ENCODE measurements at places on chromosomes 6 and 20.

DNA sequence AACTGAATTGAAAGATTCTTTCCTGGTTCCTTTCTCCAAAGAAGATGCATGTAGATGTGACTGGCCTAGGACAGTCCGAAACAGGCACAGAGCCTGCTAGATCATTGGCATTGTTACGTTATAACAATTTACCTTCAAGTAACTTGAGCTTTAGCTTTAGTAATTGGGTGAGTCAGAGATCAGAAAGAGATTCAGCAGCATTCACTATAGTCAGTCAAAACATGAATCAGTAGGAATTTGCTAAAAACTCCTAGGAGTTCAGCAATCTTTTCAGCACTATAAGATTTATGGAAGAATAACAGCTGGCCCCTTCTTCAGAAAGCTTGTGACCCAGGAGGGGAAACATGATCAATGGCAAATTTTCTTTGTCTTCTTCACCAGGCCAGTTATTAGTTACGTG, 281.7 kb upstream of the PRDM1 start:
- ATAC-seq = peak; percentile 70

DNA sequence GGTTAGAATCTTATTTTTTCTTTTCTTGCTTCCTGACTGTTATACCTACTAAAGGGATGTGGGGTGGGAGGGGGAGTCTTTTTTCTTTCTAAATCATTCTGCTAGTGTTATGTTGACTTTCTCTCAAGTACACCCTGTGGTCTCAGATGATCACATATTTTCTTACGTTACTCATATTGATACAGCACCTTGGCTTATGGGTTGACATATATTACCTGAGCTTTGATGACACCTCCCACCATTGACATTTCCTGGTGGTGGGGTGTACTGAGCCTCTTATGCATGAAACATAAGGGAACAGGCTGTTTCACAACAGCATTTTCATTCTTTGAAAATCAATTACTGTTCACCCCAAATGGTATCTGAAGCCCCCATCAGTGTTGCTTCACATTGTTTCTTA, 169.8 kb downstream of the MMS22L start:
- no peak for ATAC-seq

- peak; percentile 43 for ATAC-seq
These were observed 28.6 kb downstream of the ORC3 start for GRCh38 chr6:87618531-87618930.

DNA sequence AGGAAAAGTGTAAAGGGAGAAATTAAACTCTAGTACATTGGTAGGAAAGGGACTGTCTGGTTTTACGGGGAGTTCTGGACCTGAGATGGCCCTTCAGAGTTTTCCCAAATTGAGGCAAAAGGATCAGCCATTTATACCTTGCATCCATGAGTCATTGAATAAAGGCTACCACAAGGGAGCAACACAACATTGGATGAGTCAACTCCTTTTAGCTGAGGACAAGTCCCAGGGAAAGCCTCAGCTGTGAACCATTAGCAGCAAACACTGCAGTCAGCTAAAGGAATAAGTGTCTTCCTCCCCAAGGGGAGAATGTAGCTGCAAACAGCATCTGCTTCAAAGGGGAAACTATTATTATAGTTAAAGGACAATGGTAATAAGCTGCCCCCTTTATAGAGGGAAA, 468.7 kb upstream of the ID4 start:
- ATAC-seq = peak; percentile 76

DNA sequence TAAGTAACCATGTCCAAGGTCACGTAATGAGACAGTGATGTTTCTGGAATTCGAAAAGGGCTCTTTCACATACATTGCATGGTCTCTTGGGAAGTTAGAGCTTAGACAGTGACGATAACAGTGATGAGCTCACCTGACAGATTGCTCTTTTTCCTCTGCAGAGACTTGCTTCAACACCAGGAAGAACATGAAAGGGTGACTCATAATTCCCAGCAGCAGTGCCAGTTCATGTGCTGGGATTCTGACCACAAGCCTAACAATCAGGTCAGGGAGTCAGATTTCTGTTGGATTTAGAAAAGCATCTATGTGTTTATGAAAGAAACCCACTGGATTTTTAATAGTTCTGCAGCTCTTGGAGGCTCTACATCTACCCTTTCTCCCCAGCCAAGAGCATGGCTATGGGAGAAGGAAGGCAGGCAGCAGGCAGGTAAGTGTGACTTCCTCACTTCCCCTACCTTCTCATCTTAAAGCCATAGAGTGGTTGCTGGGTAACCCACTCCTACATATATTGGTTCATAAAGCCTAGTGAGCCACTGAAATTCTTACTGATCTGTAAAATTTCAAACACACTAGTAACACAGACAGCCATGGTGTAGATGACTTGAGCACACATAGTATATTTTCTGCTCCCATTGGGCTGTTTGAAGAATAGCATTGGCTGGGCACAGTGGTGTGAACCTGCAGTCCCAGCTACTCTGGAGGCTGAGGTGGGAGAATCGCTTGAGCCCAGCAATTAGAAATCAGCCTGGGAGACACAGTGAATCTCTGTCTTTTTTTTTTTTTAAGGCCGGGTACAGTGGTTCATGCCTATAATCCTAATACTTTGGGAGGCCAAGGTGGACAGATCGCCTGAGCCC, 44.4 kb upstream of the LOC128125822 start:
- ATAC-seq = peak; percentile 98

- no peak for ATAC-seq
These were observed 466.1 kb downstream of the BTBD3 start for GRCh38 chr20:12383821-12384220.

DNA sequence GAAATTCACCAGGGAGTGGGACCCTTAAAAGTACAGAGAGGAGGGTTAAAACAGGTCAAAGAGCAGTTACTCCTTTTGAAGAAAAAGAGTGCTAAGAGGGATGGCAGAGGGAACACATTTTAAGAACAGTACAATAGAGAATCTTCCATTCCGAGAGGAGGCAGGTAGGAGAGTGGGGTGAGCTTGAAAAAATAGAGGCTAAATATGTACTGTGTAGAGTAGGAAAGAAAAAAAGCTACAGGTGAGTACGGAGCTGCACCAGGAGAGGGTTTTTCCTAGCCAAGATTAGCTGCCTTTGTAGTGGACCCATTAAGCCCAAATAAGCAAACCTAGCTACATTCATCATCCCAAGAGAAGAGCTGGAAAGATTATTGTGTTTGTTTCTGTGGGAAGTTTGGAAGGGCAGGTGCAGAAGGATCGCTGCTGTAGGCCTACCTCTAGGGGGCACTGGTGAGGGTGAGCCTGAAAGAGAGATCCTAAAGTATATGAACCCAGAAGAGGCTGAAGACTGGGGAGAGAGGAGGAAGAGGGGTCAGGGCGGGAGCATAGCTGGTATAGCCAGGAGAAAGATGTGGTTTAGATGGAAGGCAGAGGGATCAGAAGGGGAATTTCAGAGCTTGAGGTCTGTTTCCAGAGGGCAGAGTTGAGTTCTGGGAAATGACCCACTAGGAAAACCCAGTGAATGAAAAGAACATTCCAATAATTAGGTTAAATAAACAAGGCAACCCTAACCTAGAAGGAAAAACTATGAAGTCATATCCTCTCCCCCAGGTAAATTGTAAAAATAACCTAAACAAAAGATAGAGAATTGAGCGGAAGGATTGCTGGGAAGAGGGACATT, 50.2 kb upstream of the HINT3 start:
- peak; percentile 35 for ATAC-seq

GRCh38 chr6:146581968-146582367, 16.8 kb upstream of the ADGB start:
- no peak for ATAC-seq

DNA sequence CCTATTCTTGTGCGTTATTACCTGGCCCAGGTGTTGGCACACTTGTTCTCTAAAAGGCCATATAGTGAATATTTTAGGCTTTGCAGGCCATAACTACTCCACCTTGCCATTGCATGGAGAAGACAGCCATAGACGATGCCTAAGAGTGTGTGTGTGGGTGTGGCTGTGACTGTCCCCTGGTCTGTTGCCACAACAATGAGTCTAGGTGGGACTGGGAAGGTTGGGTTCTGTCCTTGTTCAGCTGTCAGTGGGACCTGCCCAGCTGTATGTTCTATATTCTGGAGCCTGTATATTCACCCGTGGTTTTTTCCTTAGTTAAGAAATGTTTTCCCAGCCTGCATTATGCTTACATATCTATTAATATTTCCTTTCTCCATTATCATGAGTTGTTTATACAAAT, 38.6 kb downstream of the CEP43 start:
- no peak for ATAC-seq

DNA sequence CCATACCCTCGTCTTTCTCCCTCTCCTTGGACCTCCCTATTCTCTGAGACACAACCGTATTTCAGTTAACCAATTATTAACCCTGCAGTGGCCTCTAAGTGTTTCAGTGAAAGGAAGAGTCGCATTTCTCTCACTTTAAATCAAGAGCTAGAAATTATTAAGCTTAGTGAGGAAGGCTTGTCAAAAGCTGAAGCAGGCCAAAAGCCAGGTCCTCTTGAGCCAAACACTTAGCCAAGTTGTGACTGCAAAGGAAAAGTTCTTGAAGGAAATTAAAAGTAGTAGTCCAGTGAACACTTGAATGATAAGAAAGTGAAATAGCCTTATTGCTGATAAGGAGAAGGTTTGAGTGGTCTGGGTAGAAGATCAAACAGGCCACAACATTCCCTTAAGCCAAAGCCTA, 58.3 kb downstream of the SNX9 start:
- no peak for ATAC-seq

- ATAC-seq = no peak
These were observed 89.2 kb upstream of the BACH2 start for GRCh38 chr6:90385759-90386313.

GRCh38 chr20:46123482-46124245, 5.5 kb downstream of the CD40 start:
- no peak for ATAC-seq

DNA sequence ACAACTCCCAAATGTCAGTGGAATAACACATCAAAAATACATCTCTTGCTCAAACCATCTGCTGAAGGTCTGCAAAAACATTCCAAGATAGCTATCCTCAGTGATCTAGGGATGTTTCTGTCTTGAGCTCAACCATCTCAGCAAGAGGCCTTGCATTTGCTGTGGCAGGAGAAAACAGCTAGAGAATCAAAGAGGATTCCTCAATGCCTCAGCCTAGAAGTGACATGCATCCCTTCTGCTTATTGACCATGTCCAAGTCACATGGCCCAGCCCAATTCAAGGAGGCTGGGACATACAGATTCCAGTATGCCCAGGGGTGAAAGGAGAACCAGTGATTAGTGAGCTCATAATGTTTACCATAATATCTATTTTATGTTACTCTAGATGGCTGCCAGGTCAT, 269.5 kb downstream of the PLCB1 start:
- no peak for ATAC-seq

- no peak for ATAC-seq
These were observed 509.1 kb downstream of the PKHD1 start for GRCh38 chr6:51578362-51578761.

- peak; percentile 48 for ATAC-seq
These were observed 1.5 kb downstream of the SIGLEC1 start for GRCh38 chr20:3710703-3711483.

GRCh38 chr6:11496152-11497060, 41.1 kb upstream of the TMEM170B start:
- ATAC-seq = peak; percentile 85

DNA sequence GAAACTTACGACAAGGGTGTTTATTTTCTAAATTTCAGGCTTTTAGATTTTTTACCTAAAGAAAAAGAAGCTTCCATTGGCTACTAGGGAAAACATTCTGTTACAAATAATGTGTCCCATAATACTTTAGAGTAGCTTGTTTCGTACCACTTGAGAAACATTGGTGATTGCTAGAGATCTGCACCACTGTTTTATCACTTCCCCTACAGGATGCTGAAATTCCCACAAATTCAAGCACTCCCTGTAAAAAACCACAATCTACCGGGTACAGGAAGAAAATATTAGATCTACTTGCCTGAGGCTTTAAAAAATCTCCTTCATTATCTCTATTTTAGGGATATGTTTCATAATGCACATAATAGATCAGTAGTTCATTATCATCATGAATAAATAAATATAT, 29.9 kb downstream of the SEL1L2 start:
- no peak for ATAC-seq

GRCh38 chr6:139597087-139597763, 222.8 kb upstream of the CITED2 start:
- no peak for ATAC-seq

- ATAC-seq = peak; percentile 46
These were observed at the start of gene STMND1 for GRCh38 chr6:17101422-17102257. Gene STMND1 (plus strand): TSS chr6:17102050. CDS start chr6:17102258, 208 bp downstream.

- no peak for ATAC-seq
These were observed 181.0 kb downstream of the CDKAL1 start for GRCh38 chr6:20715135-20715806.

- no peak for ATAC-seq
These were observed 25.9 kb downstream of the POM121L2 start for GRCh38 chr6:27286141-27286540.

DNA sequence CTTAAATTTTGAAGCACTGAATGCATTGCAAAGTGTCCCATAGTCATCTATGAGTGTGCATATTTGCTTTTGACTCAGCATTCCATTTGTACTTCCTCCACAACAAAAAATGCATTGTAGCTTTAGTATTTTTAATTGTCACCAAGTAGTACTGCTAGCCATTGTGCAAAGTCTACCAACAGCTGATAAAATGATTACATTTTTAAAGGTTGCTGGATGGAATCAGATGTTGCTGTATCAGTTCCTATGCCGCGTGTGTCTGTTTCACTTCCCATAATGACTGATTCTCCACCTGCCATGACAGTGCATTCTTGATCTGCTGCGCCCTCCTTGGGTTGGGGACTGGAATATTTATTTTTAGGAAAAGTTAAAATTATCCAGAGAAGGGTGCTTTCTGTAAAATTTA, 41.2 kb downstream of the SLX4IP start:
- ATAC-seq = no peak

DNA sequence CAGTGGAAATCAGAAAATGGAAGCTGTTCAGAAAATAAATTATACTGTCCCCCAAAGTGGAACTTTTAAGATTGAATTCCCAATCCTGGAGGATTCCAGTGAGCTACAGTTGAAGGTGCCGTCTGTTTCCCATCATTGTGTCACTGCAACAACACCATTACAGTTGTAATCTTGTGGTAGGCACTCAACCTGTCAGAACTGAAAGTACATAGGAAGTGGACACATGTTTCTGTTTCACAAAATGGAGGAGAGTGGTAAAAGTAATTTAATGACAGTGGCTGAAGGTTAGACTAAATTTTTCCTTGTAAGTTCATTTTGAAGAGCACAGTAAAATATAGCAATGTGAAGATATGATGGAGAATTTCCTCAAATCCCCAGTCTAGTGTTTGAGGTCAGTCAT, 70.0 kb downstream of the CD109 start:
- no peak for ATAC-seq

GRCh38 chr6:121183742-121184141, 150.5 kb downstream of the TBC1D32 start:
- ATAC-seq = no peak
